Stimulated activated CD8-positive, alpha-beta memory T cell treated with anti-CD3 and anti-CD28 coated beads, Interleukin-4, amount 100 ng/mL, for 24 hours (primary cell): ENCODE measurements at places on chromosomes 5 and 9.

DNA sequence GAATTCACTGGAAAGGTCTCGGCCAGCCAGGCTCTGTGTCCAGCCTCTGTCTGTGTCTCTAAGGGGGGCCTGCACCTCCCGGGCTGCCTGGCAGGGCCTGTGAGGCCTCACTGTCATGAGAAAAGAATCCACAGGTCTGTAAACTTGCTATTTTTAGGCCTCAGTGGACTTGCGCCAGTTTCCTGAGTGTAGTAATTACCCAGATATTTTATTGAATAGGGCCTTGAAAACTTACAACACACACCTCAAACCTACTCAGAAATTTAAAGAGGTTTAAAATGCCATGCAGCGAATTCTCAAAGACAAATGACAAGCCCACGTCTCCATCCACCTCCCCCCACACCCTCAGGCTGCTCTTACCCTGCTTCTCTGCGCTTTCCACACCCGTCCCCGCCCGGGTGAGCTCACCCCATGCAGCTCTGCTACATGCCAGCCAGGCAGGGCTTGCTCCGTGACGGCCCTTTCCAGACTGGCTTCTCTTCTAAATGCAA lies 8.8 kb upstream of the TENT4A start:
- DNase-seq = no peak

DNA sequence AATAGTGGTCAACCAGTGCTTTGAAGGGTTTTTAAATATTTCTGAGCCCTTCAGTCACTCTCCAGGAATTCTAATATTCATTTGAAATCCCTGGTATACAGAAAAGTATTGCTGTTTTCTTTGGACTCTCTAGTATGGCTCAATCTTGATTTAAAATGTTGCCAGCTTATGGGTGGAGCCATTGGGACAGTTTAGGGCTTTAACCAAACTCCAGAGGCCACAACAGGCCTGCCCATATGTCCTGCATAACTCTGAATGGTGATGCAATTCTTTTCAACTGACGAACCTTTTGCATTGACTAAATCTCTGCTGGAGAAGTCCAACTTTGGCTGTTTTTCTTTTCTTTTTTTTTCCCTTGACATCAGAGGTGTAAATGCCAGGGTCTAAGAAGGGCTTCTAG lies 10.3 kb upstream of the ANKHD1 start:
- no peak for DNase-seq

- no peak for DNase-seq
These were observed 26.2 kb upstream of the WDR41 start for GRCh38 chr5:77518304-77518703.

GRCh38 chr9:23290973-23291372 lies 535.1 kb downstream of the ELAVL2 start:
- DNase-seq = no peak

- no peak for DNase-seq
These were observed 584.3 kb downstream of the CAAP1 start for GRCh38 chr9:26308328-26308727.

DNA sequence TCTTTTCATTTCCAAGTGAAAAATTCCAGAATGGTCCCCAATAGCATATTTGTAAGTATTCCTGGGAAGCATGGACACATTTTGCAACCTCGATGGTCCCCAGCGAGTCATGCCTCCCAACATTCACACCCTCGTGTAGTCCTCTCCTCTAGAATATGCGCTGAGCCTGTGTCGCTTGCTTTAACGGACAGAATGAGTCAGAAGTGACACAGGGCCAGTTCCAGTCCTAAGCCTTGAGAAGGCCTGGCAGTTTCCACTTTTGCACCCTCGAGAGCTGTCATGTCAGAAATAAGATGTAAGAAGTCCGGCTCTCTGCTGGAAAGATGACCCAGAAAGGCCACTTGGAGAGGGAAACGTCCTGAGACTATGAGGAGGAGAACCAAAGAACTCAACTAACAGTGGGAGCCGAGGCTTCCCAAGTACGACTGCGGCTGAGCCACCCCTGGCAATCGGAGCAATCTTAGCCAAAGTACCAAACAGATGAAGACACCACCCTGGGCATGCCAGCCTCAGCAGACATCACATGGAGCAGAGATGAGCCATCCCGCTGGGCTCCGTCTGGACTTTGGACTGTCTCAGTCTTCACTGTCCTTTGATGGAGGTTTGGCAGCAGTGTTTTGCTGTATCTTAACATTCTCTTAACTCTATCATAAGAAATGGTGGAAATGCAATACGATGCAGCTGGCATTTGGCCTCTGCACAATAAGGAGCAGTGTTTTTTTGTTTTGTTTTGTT lies 42.6 kb upstream of the GFPT2 start:
- no peak for DNase-seq

GRCh38 chr5:176414704-176415103 lies 1.6 kb downstream of the CLTB start:
- DNase-seq = no peak
